NCI-H1092 (cell line): ENCODE measurements at places on chromosomes 12 and 14.

- DNase-seq, result no peak
Measured at GRCh38 chr12:124227951-124228711, 66.8 kb upstream of the RFLNA start.

- no peak for DNase-seq
Measured at GRCh38 chr14:44863271-44863670, 98.5 kb downstream of the KLHL28 start.

- DNase-seq, result no peak
Measured at GRCh38 chr12:103707446-103707845, 120.4 kb downstream of the STAB2 start.

GRCh38 chr12:12560587-12561370, 1.9 kb downstream of the DUSP16 start:
- no peak for DNase-seq

DNA sequence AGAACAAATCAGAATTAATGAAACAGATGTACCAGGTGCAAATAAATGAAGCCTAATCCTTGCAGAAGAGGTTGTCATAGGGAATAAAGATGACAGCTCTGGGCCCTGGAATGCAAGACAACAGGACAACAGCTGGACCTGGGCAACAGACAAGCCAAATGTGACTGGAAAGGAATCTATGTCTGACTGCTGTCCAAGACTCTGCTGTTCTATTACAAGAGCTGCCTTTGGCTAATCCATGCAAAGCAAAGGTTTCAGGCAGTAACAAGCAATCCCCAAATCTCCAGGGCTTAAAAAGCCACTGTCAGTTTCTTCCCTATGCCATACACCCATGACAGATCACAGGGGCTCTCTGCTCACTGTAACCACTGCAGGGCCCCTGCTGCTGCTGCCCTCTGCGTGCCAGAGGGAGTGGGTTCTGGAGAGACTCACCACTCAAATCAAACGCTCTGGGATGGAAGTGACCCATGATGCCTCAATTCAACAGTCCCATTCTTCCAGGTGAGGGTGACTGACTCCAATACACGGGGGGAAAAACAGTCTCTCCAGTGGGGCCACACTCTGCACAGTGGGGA, 218.9 kb upstream of the SFSWAP start:
- no peak for DNase-seq

DNA sequence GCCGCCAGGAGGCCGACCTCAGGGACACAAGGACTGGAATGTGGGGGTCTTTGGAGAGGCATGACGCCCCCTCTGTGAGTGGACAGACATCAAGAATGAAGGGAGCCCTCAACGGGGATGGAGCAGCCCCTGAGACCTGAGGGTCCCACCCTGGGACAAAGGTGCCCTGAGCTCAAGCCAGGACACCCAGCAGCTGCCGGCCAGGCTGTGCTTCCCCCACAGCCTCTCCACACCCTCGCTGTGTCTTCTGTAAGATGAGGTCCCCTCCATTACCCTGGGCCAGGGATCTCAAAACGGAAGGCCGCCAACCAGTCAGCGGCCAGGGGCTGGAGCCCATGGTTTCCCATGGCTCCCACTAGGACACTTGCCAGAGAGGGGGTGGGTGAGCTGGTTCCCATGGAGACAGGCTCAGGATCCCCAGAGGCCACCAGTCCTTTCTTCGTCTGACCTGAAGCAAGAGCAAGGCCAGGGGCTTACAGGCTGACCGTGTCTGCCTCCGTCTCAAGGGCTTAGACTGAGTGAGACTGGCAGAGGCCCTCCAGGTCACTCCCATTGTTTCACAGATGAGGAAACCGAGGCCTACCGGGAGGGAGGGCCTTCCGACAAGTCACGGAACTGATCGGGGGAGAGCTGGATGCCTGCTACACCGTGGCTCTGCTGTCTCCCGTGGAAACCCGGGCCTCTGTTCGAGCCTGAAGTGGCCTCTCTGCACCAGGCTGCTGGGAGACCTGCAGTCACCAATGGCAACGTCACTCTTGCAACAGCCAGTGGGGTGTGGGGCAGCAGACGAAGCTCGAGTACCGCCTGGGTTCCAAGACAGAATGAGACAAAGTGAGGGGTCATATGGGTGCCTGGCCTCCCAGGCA, 91.7 kb upstream of the DIO3 start:
- no peak for DNase-seq

DNA sequence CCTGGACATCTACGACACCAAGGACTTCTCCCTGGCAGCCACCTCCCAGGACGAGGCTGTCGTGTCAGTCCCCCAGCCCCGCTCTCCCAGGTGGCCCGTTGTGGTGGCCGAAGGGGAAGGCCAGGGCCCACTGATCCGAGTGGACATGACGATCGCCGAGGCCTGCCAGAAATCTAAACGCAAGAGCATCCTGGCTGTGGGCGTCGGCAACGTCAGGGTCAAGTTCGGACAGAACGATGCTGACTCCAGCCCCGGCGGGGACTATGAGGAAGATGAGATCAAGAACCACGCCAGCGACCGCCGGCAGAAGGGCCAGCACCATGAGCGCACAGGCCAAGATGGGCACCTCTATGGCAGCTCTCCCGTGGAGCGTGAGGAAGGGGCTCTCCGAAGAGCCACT, 118.6 kb downstream of the SLC15A4 start:
- no peak for DNase-seq

- no peak for DNase-seq
Measured at GRCh38 chr12:46296822-46297221, 28.0 kb upstream of the SLC38A1 start.

DNA sequence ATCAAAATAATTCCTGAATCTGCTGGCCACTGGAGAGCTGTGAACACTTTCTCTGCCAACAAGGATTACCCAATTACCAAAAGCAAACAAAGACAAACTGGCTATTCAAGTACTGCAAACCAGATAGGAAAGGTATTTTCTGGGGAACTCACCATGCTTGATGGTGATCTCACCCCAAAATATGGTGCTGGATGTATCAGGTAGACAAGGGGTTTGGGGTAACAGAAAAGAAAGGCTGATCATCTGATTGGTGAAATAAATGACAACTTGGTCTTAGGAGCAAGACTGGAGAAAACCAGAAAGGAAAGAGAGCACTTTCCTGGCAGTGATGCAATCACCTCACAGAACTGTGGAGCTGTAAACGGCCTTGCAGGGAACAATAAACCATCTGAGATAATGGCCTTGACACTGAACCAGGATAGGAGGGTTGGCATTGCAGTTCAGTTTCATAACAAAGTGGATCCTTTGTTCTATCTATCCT, 31.0 kb upstream of the NPFF start:
- DNase-seq, result no peak

- DNase-seq, result no peak
Measured at GRCh38 chr14:58078471-58078870, 73.5 kb downstream of the ARMH4 start.

DNA sequence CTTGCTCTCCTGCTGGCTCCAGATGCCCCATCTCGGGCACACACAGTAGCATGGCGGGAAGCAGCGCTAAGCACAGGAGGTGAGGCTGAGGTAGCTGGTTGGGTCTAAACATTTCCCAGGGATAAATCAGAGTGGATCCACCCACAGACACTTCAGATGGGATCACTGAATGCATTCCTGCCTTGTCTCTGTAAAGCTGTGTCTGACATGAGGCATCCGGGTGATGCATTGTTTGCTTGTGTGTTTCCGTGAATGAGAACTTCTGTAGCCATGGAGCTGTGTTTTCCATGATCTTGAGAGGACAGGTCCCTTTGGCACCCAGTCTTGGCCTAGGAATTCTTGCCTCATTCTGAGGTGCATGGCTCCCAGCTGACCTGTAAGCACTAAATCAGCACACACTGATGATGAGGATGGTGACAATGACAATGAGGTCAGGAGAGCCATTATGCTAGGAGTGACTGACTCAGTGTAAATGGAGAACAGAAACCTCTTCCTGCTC, 6.7 kb upstream of the KRT75 start:
- DNase-seq, result no peak

DNA sequence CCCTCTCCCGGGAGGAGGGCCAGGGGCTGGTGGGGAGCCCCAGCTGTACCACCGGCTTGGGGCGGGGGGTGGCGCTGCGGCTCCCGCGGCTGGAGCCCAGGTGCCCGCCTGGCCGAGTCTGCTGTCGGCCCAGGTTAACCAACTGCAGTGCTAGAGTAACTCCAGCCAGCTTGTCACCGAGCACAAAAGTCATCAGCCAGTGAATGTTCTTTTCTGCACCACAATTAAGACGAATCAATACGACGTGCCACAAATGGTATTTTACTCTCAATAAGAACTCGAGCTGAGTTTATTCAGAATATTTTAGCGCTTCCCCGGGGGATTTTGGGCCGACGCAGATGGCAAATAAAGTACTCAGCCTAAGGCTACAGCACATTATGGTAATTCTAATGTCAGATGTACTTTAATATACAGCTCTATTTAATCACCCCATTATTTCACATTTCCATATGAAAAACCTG, 83.2 kb downstream of the BCL11B start:
- no peak for DNase-seq

DNA sequence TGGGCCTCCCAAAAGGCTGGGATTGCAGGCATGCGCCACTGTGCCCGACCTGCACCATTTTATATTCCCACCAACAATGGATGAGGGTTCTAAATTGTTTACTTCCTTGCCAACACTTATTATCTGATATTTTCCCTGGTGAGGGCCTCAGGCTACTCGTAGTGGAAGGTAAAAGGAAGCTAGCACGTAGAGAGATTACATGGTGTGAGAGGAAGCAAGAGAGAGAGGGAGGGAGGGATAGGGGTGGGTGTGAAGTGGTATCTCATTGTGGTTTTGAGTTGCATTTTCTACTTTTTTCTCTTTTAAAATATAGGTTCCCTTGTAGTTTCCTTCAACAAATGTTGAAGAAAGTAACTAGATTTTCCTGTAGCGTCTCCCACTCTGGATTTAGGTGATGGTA, 30.9 kb downstream of the MYO1H start:
- no peak for DNase-seq

DNA sequence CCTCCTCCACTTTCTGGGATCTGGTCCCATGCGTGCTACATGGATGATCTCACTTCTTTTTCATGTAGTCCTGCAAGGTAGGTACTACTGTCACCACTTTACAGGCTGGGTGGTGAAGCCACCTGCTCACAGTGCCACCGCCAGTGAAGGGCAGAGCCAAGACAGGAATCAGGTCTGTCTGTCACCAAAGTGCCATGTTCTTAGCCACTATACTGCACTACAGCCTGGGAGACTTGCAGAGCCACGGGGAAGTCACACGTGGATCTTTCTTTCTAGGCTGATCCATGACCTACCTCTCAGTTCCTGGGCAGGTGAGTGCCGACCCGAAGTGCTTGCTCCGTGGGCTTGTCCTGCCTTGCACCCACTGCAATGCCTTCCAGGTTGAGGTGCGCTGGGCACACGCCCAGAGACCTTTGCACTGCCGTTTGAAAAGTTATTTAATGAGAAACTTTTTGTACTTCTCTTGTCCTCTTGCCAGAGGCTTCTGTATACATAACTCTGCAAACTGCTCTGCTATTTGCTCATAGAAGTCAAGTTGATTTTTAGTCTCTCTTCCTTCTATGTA, 19.7 kb upstream of the CLMN start:
- no peak for DNase-seq

GRCh38 chr12:68910128-68910527, 22.8 kb downstream of the CPM start:
- no peak for DNase-seq

GRCh38 chr12:68538726-68539614, 71.7 kb upstream of the RAP1B start:
- no peak for DNase-seq

DNA sequence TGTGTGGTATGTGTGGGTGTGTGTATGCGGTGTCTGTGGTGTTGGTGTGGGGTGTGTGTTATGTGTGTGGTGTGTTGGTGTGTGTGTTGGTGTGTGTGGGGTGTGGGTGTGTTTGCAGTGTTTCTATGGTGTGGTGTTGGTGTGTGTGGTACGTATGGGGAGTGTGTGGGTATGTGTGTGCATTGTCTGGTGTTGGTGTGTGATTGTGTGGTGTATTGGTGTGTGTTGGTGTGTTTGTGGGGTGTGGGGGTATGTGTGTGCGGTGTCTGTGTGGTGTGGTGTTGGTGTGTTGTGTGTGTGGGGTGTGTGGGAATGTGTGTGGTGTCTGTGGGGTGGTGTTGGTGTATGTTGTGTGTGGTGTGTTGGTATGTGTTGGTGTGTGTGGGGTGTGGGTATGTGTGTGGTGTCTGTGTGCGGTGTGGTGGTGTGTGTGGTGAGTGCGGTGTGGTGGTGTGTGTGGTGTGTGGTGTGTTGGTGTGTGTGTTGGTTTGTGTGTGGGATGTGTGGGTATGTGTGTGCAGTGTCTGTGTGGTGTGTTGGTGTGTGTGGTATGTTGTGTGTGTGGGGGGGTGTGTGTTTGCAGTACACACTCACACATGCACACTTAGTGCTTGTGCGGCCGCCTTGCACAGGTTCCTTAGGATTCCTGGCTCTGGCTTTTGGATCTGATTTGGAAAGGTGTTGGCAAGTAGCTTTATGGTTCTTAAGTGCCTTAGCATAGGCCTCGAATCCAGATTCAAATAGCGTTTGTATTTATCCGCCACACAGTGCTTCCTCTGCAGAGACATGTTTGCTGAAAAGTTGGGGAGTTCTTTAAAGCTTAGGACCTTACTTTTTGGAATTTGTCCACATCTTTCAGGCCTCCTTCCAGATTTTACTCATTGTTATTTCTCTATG, 16.4 kb downstream of the MLXIP start:
- DNase-seq, result no peak

GRCh38 chr14:69260190-69260860, 367 bp downstream of the GALNT16 start:
- no peak for DNase-seq

DNA sequence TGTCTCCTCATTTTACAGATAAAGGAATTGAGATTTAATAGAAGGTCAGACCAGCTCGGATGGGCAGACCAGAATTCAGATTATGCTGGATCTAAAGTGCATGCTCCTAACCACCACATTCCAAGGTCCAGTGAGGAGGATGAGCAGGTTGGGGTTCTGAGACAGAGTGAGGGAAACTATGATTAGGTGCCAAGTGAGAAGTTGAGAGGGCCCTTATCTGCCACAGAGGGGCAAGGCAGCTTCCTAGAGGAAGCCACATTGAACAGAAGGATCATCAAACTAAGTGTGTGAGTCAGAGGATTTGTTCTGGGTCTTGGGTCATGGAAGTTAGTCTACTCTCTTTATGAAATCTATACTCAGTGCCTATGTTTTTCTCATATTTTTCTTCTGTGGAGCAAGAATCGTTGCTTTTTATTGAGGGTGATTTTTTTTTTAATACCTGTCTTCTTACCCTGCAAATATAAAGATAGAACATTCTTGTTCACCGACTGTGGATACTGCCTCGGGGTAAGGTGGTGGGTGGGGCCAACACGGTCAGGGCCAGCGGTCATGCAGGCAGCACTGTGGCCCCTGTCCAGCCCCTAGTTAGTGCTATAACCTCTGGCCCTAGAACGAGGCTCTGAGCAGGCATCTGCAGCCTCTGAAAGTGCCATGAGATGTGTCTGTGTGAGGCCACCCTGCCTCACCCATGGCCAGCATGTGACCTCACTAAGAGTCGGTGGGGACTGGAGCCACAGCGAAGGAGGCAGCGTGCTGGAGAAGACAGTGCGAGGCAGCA, 55.6 kb upstream of the PTHLH start:
- no peak for DNase-seq

GRCh38 chr12:16165506-16165905, 112.0 kb downstream of the SLC15A5 start:
- peak; percentile 58 for DNase-seq

- peak; percentile 58 for DNase-seq
Measured at GRCh38 chr14:102849526-102850379, 72.5 kb downstream of the TRAF3 start.
